ENCODE measurements at places on chromosomes 4 and X. TPM values are rescaled to one million over a fixed set of nuclear protein-coding genes. Genes with fewer than 3 reads are reported as not detected.

CLTRN gene
- 2.0 TPM for total RNA-seq

GRCh38 chrX:31136144-31136611 lies 64.3 kb upstream of the FTHL17 start:
- H3K4me1 ChIP-seq = no peaks in the 10 kb centered on the region
- DNase-seq = no peak
- no peak overlapping the region for H3K27ac ChIP-seq
- no peaks in the 10 kb centered on the region for H3K36me3 ChIP-seq

DNA sequence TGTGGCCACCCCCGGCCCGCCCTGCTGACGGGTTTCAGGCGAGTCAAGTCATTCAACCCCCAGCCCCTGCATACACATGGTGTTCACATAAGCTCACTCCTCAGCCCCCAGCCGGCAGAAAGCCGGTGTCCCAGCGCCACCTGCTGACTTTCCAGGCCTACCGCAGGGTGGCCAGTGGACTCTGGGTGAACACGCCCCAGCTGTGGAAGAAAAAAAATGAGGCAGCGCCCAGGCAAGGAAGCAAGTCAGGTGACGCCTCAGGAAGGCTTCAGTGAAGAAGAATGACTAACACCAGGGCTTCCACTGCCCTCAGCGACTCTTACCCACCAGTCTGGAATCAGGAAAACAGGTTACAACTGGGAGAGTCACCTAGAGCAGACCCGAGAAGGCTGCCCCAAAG lies 15.8 kb downstream of the BCAP31 start:
- no peak overlapping the region for H3K27ac ChIP-seq
- H3K4me1 ChIP-seq = no peaks in the 10 kb centered on the region
- peak; percentile 75 for DNase-seq
- no peak overlapping the region for H3K4me3 ChIP-seq
- no peaks in the 10 kb centered on the region for H3K27me3 ChIP-seq
- no peaks in the 10 kb centered on the region for H3K36me3 ChIP-seq

GRCh38 chr4:153816542-153816941 lies 27.7 kb upstream of the SFRP2 start:
- H3K4me1 ChIP-seq = peaks cover 29% of the 10 kb centered on the region
- DNase-seq = no peak
- no peak overlapping the region for H3K4me3 ChIP-seq
- no peaks in the 10 kb centered on the region for H3K27me3 ChIP-seq
